Esophagus mucosa (tissue), 1 donor: ENCODE measurements at places on chromosomes 3 and 15. TPM values are rescaled to one million over a fixed set of nuclear protein-coding genes. Genes with fewer than 3 reads are reported as not detected.

GRCh38 chr15:32743411-32744140 lies 25.8 kb downstream of the GREM1 start:
- no peak for ATAC-seq

DNA sequence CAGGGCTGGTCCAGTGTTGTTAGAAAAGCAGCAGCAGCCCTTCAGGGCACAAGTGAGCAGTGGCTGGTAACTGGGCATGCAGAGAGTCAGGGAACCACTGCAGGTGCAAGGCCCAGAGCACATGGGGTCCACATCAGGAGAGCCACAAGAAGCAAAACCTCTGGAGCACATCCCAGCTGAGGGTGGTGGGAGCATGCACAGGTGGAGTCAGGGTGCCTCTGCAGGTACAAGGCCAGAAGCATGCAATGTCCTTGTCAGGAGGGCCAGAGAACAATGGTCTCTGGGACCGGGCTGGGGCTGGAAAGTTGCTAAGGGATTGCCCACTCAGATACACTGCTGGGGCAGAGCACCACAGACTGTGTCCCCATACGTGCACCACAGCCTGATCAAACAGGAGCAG lies 226.1 kb upstream of the UBE2E2 start:
- no peak for ATAC-seq

GRCh38 chr15:85030301-85030929 lies 48.8 kb downstream of the PDE8A start:
- peak; percentile 54 for ATAC-seq

GRCh38 chr3:183128709-183129108 lies 29.4 kb upstream of the MCCC1 start:
- no peak for ATAC-seq

CCR8 gene
- total RNA-seq, result 0.16 TPM

- peak; percentile 66 for ATAC-seq
Measured at GRCh38 chr3:50624634-50625033, 7.7 kb downstream of the MAPKAPK3 start.

- ATAC-seq, result peak; percentile 53
Measured at GRCh38 chr3:142896201-142896755, 7.4 kb upstream of the PCOLCE2 start.

ARL6IP5 gene
- 36.4 TPM for total RNA-seq

GRCh38 chr15:81388436-81388770 lies 14.4 kb upstream of the TMC3 start:
- no peak for ATAC-seq

DNA sequence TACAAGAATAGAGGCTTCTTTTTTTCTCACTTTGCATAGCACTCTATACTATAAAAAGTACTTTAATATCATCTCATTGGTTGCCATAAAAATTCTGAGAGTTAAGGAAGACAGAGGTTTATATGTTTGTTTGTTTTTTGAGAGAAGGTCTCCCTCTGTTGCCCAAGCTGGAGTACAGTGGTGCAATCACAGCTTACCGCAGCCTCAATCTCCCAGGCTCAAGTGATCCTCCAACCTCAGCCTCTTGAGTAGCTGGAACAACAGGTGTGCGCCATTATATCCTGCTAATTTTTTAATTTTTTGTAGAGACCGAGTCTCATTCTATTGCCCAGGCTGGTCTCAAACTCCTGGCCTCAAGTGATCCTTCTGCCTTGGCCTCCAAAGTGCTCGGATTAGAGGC lies 250.2 kb downstream of the LPP start:
- ATAC-seq, result no peak

C3orf20 gene
- total RNA-seq, result 0.24 TPM

DNA sequence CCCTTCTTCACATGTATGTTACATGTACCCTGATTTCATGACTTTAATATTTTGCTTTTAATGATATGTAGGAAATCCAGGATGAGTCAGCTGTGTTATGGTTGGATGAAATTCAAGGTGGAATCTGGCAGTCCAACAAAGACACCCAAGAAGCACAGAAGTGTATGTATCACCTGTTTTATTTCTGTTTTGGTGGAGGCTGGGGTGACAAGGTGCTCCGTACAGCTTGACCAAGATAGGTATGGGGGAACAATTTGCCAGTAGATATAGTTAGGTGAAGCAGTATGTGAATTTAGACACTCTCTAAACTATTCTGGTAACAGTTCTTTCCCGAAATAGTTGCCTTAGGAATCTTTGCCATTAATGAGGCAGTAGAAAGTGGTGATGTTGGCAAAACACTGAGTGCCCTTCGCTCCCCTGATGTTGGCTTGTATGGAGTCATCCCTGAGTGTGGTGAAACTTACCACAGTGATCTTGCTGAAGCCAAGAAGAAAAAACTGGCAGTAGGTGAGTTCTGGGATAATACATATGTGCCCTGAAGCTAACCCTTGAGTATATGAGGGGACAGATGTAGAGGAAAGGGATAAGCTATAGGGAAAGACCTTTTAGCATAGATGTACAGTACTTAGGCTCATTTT lies 63.7 kb upstream of the CRTC3 start:
- ATAC-seq, result no peak

- ATAC-seq, result no peak
Measured at GRCh38 chr15:81199031-81199779, 2.5 kb downstream of the IL16 start.
